ENCODE measurements at places on chromosomes 13 and 19.

GRCh38 chr13:22141716-22142115 lies 470.8 kb downstream of the FGF9 start:
- no peak for DNase-seq

GRCh38 chr19:15640294-15640903 lies at the start of gene CYP4F3:
Gene CYP4F3, plus strand, starts transcription at chr19:15640897. Its CDS starts 519 bp downstream, at chr19:15641416.
- DNase-seq = peak; percentile 58

- DNase-seq = no peak
Measured at GRCh38 chr13:48853728-48854102, 122.0 kb upstream of the FNDC3A start.

GRCh38 chr13:42063105-42063504 lies 14.7 kb downstream of the DGKH start:
- DNase-seq = no peak

DNA sequence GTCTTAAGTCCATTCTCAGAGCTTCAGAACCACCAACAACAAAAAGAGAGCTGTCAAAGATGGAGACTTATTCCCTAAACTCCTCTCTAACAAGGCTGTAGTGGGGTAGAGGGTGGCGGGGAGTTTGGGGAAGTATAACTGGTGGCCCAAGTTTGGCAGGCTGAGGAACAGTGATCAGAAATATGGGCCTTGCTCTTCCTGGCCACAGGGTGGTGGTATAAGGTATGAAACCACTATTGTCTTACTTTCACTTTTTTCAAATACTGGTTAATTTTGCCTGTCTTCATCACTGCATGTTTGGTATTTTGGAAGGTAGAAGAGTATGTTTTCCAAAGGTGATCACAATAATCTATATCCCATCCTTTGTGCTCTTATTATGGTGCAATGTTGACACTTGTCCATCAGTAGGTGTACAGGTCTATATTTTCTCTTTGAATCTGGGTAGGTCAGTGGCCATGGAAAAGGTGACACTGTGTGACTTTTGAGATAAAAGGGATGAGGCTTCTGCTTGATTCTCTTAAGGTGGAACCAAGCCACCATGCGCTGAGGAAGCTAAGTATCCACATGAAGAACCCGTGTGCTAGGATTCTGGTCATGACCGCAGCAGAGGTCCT lies 23.2 kb upstream of the GPC5 start:
- DNase-seq = no peak

- no peak for DNase-seq
Measured at GRCh38 chr19:48859711-48860572, 8.5 kb downstream of the PLEKHA4 start.

- no peak for DNase-seq
Measured at GRCh38 chr19:30406220-30407067, 34.3 kb downstream of the ZNF536 start.

DNA sequence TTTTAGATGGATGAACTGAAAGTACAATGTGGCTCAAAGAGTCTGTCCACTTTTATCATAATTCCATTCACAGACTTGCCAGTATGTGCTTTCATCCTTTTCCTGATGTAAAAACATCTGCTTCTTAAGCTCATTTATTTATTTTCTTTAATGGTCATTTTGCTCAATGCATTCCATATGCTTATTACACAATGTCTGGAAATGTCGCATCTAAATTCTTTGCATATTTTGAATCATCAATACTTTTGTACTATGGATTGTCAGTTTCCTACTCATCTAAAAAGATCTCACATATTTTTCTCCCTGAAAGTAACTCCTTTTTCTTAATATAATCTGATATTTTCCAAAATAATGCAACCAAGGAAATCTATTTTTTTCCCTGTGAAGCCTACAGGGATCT lies 1315.8 kb downstream of the EFNB2 start:
- DNase-seq = no peak

DNA sequence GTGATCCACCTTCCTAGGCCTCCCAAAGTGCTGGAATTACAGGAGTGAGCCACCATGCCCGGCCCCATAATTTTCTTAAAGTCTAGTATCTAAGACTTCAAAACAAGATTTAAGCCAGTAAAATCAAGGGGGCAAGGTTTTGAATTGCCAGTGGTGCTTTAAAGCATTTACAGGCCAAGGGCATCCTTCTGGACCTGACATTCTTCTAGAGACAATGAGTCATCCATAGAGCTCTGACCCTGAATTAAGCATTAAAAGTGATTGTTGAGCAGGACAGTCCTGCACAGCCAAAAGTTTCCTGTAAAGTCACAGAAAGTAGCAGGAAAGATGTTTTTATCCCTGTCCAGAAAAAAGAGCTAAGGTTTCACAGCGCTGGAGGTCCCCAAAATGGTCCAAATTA lies 50.9 kb upstream of the ATP12A start:
- DNase-seq = no peak

GRCh38 chr13:46761866-46762265 lies 35.1 kb downstream of the ESD start:
- DNase-seq = no peak

GRCh38 chr19:11674067-11674492 lies 64.7 kb downstream of the ZNF823 start:
- no peak for DNase-seq

DNA sequence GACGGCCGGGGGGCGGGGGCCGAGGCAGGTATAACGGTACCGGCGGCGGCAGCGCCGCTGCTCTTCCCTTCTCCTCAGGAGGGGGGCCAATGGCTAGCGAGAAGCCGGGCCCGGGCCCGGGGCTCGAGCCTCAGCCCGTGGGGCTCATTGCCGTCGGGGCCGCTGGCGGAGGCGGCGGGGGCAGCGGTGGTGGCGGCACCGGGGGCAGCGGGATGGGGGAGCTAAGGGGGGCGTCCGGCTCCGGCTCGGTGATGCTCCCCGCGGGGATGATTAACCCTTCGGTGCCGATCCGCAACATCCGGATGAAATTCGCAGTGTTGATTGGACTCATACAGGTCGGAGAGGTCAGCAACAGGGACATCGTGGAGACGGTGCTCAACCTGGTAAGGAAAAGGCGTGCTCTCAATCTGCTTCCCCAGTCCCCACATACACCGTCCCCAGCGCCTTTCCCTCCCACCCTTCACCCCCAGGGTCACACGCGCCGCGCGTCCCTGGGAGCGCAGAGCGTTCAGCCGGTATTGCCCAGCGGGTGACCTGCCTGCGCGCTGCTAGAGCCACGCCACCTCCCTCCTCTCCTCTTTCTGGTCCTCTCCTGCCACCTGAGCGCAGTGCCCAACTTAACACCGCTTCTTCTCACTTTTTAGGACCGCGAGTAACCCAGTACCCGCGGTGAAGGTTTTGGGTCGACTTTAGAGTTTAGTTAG lies 814 bp downstream of the NBEA start:
- peak; percentile 52 for DNase-seq

DNA sequence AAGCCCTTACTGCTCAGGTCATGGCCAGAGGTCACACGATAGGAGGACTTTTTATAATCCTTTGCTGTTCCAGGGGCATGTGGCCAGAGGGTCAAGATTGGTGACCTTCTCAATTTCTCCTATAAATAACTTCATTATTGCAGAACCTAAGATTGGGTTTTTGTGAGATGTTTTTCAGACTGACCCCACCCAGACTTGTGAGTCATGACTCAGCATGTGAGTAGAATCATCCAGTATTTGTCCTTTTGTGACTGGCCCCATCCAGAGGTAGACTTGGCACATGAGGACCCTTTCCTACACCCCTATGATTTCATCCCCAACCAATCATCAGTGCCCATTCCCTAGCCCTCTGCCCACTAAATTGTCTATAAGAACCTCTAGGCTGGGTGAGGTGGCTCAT lies 84.5 kb upstream of the ABCC4 start:
- no peak for DNase-seq

GRCh38 chr19:13014101-13014920 lies 19.0 kb downstream of the NFIX start:
- no peak for DNase-seq

- no peak for DNase-seq
Measured at GRCh38 chr13:40794414-40795368, 5.3 kb downstream of the SLC25A15 start.

- DNase-seq = no peak
Measured at GRCh38 chr19:5559804-5560133, 8.0 kb downstream of the TINCR start.

GRCh38 chr13:36839981-36840380 lies 21.0 kb downstream of the RFXAP start:
- no peak for DNase-seq

- no peak for DNase-seq
Measured at GRCh38 chr19:30549151-30549550, 177.0 kb downstream of the ZNF536 start.

- peak; percentile 31 for DNase-seq
Measured at GRCh38 chr19:15584541-15585115, 30.4 kb upstream of the CYP4F8 start.
